ENCODE measurements at places on chromosomes 2 and 18.

GRCh38 chr2:37564356-37564755 is 107.1 kb downstream of the CDC42EP3 start:
- H3K27me3 ChIP-seq = no peaks in the 10 kb centered on the region
- no peak overlapping the region for H3K27ac ChIP-seq
- DNase-seq = no peak
- peaks cover 13% of the 10 kb centered on the region for H3K4me1 ChIP-seq
- no peak overlapping the region for H3K4me3 ChIP-seq

DNA sequence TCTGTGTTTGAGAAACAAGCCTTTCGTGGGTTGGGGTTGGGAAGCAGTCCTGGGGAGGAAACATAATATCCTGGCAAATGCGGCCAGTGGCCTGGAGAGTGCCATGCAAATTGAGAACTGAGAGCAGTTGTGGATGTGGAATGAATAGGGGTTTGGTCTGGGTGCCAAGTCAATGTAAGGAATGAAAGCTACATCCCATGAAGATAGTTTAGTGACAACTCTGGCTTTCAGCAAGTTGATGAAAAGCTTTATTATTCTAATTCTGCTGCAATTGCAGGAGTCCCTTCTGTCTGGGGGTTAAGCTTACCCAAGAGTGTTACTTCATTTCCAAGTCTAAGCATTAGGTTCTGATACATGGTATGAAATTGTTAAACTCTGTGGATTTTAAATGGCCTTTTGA is 771.6 kb downstream of the DPP10 start:
- H3K4me3 ChIP-seq = no peak overlapping the region
- DNase-seq = no peak
- no peaks in the 10 kb centered on the region for H3K27me3 ChIP-seq
- H3K36me3 ChIP-seq = no peaks in the 10 kb centered on the region
- no peak overlapping the region for H3K27ac ChIP-seq

GRCh38 chr2:127428815-127429109 is 10.5 kb downstream of the PROC start:
- peaks cover 1% of the 10 kb centered on the region for H3K4me1 ChIP-seq
- peaks cover 28% of the 10 kb centered on the region for H3K27me3 ChIP-seq
- no peak overlapping the region for H3K4me3 ChIP-seq
- H3K27ac ChIP-seq = no peak overlapping the region

DNA sequence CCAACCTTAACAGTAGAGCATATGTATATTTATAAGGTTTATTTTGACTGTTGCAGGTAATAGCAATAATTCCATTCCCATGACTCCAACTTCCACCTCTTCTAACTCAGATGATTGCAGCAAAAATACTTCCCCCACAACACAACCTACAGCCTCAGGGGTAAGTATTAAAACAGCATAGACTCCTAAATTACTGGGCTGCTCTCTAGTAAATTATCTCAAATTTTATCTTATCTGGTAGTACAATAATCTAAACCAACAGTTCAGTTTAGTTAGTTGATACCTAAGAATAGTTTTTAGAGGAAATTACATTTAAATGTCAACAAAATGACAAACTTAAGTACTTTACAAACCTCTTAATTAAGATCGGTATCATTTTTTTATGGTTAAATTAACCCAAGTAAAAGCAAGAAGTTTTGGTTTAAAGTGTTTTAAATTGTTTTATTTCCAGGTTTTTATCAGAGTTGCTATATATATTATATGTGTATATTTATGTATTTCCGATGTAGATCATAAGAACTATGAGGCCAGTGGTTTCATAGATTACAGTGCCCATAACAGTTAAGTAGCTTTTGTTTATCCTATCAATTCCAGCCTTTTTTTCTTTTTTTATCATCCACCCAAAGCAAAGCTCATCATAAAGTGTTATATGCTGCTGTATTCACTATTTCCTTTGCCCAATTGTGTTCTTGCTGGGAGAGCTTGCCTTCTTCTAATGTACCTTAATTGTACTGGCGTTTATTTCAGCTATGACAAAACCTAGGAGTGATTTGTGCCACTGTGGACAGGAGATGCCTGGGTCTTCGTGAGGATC is 13.7 kb downstream of the GATA6 start:
- H3K27ac ChIP-seq = peak overlapping the region; percentile 100
- no peak for DNase-seq
- peaks cover 100% of the 10 kb centered on the region for H3K4me1 ChIP-seq
- peak overlapping the region; percentile 20 for H3K4me3 ChIP-seq

- H3K27me3 ChIP-seq = peaks cover 9% of the 10 kb centered on the region
- H3K27ac ChIP-seq = no peak overlapping the region
- no peaks in the 10 kb centered on the region for H3K36me3 ChIP-seq
- H3K4me1 ChIP-seq = no peaks in the 10 kb centered on the region
- no peak overlapping the region for H3K4me3 ChIP-seq
Observed at GRCh38 chr18:11035376-11035775, 114.0 kb downstream of the PIEZO2 start.

DNA sequence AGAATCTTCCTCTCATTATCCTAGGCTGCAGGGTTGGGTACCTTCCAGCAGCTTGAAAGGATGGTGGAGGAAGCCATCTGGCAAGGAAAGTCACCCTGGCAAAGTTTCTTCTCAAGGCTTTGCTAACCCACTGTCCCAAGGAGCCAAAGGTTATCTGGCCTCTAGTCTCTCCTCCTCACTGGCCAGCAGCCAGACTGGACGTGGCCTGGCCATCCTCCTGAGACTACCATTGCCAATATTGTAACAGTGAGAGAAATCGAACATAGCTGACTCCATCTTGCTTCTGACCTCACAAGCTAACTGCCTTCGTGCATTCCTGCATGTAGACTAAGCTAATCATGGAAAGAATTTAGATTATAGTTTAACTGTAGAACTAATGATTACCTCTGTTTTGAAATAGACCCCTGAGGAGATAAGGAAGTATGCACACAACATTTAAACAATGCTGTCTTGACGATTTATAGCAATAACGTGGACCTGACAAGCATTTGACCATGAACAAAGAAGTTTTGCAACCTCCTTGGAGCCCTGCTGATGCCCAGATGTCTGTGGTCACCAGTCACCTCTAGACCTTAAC is 7.8 kb upstream of the ANXA4 start:
- no peak overlapping the region for H3K27ac ChIP-seq
- no peak for DNase-seq
- no peaks in the 10 kb centered on the region for H3K36me3 ChIP-seq
- no peak overlapping the region for H3K4me3 ChIP-seq

DNA sequence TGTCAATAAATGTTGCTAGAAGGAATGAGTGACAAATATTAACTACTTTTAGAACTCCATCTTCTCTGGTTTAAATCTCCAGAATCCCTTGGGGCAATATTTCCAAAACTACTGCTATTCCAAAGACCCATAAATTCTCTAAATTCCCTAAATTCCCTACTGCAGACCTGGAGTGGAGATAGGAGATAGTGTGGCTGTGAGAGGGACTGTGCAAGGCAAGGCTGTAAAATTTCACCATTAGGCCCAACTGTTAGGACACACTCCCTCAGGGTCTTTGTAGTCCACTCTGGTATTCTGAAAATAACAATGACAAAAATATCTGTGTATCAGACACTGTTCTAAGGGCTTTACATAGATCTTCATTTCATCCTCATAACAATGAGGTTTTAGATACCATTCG is 67.9 kb downstream of the MYL12B start:
- H3K4me3 ChIP-seq = no peak overlapping the region
- no peaks in the 10 kb centered on the region for H3K36me3 ChIP-seq
- H3K27ac ChIP-seq = no peak overlapping the region
- DNase-seq = no peak
- no peaks in the 10 kb centered on the region for H3K27me3 ChIP-seq

DNA sequence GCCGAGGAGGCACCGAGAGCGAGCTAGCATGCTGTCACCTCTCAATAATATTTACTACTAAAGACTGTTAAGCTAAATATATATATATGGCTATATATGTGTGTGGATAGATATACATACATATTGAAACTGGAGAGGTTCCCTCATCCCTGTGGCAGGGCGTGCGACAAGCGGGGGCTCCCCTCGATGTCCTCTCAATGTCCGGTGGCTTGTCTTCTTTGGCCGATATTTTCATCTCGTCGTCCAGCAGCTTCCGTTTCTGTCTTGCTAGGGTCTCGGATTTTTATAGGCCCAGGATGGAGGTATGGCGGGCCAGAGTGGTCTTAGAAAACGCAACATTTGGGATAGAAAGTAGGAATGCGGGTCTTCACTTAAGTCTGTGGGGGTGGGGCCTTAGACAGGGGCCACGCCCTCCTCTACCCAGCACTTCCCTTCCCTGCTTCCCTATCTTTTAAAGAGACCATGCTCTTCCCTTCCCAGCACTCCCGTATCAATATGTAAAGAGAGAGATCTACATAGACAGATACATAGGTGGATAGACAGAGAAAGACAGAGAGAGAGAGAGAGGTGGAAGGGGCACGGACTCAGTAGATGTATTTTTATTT is 866.8 kb downstream of the DSC3 start:
- no peaks in the 10 kb centered on the region for H3K4me1 ChIP-seq
- H3K36me3 ChIP-seq = no peaks in the 10 kb centered on the region
- no peaks in the 10 kb centered on the region for H3K27me3 ChIP-seq
- no peak for DNase-seq
- no peak overlapping the region for H3K27ac ChIP-seq

DNA sequence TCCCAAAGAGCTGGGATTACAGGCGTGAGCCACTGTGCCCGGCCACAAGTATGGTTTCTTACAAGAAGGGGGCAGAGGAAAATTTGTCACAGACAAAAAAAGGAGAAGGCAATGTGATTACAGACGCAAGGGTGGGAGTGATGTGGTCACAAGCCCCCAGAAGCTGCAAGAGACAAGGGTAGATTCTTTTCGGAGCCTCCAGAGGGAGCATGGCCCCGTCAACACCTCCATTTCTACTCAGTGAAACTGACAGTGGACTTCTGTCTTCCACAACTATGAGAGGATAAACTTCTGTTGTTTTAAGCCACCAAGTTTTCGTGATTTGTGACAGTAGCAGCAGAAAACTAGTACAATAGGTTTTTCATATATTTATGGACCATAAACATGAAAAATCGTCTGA is 2.1 kb upstream of the TCF7L1 start:
- H3K36me3 ChIP-seq = no peaks in the 10 kb centered on the region
- H3K27me3 ChIP-seq = no peaks in the 10 kb centered on the region
- no peak for DNase-seq

GRCh38 chr18:32420084-32420750 is 50.5 kb downstream of the GAREM1 start:
- no peaks in the 10 kb centered on the region for H3K36me3 ChIP-seq
- H3K27ac ChIP-seq = peak overlapping the region; percentile 50
- no peak overlapping the region for H3K4me3 ChIP-seq
- peaks cover 62% of the 10 kb centered on the region for H3K4me1 ChIP-seq
- DNase-seq = no peak
- H3K27me3 ChIP-seq = no peaks in the 10 kb centered on the region

- peak overlapping the region; percentile 54 for H3K27ac ChIP-seq
- H3K27me3 ChIP-seq = no peaks in the 10 kb centered on the region
- DNase-seq = no peak
- no peaks in the 10 kb centered on the region for H3K36me3 ChIP-seq
Observed at GRCh38 chr2:150639383-150639782, 151.9 kb upstream of the RND3 start.

- H3K4me1 ChIP-seq = no peaks in the 10 kb centered on the region
- H3K36me3 ChIP-seq = no peaks in the 10 kb centered on the region
- no peak for DNase-seq
- H3K4me3 ChIP-seq = no peak overlapping the region
- no peak overlapping the region for H3K27ac ChIP-seq
Observed at GRCh38 chr2:146785101-146785500, 1059.7 kb upstream of the ACVR2A start.

DNA sequence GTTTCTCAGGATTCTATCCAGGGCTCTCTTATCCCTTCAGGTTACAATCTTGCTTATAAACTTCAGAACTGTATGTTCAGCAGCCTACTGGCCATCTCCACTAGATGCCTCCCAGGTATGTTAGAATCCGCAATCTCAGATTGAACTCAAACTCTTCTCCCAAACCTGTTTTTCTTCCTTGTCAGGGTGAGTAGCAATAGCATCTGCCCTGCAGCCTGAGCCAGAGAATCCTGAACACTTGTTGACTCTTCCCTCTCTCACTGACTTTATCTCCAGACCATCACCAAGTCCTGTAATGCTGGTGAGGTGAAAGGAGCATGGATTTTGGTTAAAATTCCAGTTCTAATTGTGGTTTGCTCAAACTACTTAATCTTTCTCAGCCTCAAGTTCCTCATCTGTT is 82.6 kb upstream of the ALPP start:
- peaks cover 3% of the 10 kb centered on the region for H3K4me1 ChIP-seq
- no peak for DNase-seq
- H3K27me3 ChIP-seq = no peaks in the 10 kb centered on the region
- no peak overlapping the region for H3K27ac ChIP-seq
- H3K36me3 ChIP-seq = peaks cover 19% of the 10 kb centered on the region

GRCh38 chr18:76455003-76455676 is 39.9 kb downstream of the ZNF516 start:
- H3K36me3 ChIP-seq = peaks cover 3% of the 10 kb centered on the region
- peaks cover 83% of the 10 kb centered on the region for H3K4me1 ChIP-seq
- no peaks in the 10 kb centered on the region for H3K27me3 ChIP-seq
- H3K27ac ChIP-seq = no peak overlapping the region

DNA sequence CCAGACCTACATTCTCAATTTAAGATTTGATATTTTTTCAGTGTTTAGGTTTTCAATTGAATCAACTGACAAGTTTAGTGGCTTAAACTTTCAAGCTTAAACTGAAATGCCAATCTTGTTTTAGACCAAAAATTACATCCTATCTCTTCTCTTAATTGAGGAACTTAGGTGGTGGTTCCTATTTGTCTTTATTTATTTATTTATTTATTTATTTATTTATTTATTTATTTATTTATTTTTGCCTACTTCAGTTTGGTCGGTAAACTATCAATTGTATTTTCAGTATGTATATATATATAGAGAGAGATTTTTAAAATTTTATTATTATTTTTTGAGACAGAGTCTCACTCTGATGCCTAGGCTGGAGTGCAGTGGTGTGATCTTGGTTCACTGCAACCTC is 68.1 kb downstream of the NEDD4L start:
- no peak overlapping the region for H3K4me3 ChIP-seq
- H3K4me1 ChIP-seq = no peaks in the 10 kb centered on the region
- no peak for DNase-seq
- H3K36me3 ChIP-seq = no peaks in the 10 kb centered on the region
- no peaks in the 10 kb centered on the region for H3K27me3 ChIP-seq
- no peak overlapping the region for H3K27ac ChIP-seq

GRCh38 chr2:207086136-207086535 is 79.6 kb downstream of the KLF7 start:
- H3K27ac ChIP-seq = peak overlapping the region; percentile 87
- no peak overlapping the region for H3K4me3 ChIP-seq
- H3K4me1 ChIP-seq = peaks cover 93% of the 10 kb centered on the region
- H3K27me3 ChIP-seq = no peaks in the 10 kb centered on the region

GRCh38 chr2:178895872-178896271 is 88.6 kb upstream of the TTN start:
- no peaks in the 10 kb centered on the region for H3K36me3 ChIP-seq
- H3K27ac ChIP-seq = peak overlapping the region; percentile 36
- no peaks in the 10 kb centered on the region for H3K27me3 ChIP-seq
- no peak for DNase-seq
- peaks cover 63% of the 10 kb centered on the region for H3K4me1 ChIP-seq
- no peak overlapping the region for H3K4me3 ChIP-seq
